Activated CD8-positive, alpha-beta memory T cell treated with anti-CD3 and anti-CD28 coated beads, Interleukin-2, amount 50 U/mL, for 4 hours (primary cell): ENCODE measurements at places on chromosomes 16 and 17.

DNA sequence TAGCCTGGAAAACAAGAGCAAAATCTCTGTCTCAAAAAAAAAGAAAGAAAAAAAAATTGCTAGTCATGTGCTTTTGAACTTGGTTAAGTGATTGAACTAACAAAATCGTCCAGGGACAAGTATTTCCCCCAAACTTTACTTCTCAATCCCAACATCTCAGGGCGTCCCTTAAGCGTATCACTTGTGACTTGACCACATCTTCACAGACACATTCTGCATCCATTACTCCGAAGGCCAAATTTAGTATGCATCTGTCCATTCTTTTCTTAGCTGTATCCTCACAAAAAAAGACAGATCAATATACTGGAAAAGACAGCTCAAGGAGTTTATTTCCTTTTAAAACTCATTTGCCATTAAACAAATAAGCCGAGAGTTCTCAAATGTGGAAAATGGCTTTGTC, 5.9 kb upstream of the JPT1 start:
- no peak for DNase-seq

DNA sequence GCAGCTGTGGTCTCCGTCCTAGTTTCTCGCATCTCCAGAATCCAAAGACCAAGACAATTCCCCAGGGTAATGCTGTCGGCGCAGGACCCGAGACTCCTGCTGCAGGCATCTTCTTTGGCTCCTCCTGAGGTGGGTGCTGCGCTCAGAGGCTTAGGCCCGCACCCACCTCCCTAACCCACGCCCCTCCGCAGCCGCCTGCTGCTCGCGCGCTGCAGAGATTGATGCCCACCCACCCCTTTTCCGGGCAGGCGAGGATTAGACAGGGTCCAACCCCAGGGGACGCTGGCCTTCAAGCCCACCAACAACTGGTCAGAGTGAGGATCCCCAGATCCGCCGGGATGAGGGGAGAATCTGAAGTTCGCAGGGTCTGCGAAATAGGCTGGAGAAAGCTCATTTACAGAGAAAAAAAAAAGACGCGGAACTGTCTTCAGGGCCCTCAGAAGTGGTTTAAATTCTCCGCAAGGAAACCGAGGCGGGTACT, 27.9 kb downstream of the SLFN11 start:
- no peak for DNase-seq

- no peak for DNase-seq
Measured at GRCh38 chr16:64375391-64375980, 746.4 kb downstream of the CDH11 start.

- no peak for DNase-seq
Measured at GRCh38 chr17:73841431-73842060, 197.3 kb upstream of the SDK2 start.

- DNase-seq = no peak
Measured at GRCh38 chr17:30869005-30869404, 37.0 kb downstream of the TEFM start.

GRCh38 chr17:16676676-16677268, 13.3 kb upstream of the CCDC144A start:
- DNase-seq = no peak

- no peak for DNase-seq
Measured at GRCh38 chr17:44024853-44025252, 10.1 kb upstream of the TMEM101 start.

DNA sequence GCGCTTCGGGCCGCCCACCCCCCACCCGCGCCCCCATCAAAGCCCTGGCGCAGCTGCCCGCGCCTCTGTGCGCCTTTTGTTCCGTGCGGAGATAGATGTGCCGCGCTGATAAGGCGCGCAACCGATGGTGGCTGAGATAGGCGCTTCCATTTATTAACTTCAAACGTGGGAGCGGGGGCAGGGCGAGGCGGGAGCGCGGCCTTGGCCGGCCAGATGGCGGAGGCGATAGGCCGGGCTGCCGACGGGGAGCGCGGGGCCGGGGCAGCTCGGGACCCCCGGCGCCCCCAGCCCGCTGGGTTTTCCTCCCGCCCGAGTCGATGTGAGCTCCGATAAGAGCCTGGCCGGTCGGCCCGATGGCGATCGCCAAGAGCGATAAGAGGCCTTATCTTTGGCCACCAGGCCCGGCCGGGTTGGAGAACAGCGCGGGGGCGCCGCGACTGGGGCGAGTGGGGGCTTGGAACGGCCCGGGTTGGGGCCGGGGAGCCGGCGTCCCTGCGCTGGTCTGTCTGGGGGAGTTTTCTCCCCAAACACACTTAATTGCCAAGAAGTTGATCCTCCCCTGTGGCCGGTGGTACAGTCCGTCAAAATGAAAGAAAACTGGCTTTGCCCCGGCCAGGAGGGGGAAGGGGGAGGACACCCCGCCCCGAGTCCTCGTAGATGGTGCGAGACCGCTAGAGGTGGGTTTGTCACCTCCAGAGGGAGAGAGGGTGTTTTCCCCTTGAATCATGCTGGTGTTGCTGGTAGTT, 2.7 kb downstream of the ZFPM1 start:
- DNase-seq = peak; percentile 76

DNA sequence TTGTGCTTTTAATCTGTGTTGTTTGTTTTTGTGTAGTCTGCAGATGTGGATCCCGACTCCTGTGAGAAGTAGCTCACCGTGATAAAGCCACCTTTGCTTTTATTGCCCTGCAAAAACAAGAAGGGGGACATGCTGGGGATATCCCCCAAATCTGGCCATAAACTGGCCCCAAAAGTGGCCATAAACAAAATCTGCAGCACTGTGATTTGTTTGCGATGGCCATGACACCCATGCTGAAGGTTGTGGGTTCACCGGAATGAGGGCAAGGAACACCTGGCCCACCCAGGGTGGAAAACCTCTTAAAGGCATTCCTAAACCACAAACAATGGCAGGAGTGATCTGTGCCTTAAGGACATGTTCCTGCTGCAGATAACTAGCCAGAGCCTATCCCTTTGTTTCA, 15.1 kb downstream of the AHSP start:
- DNase-seq = no peak

GRCh38 chr17:28878981-28879380, 18.6 kb downstream of the FLOT2 start:
- DNase-seq = no peak

GRCh38 chr16:1045310-1045992, 27.1 kb upstream of the SSTR5 start:
- DNase-seq = no peak

DNA sequence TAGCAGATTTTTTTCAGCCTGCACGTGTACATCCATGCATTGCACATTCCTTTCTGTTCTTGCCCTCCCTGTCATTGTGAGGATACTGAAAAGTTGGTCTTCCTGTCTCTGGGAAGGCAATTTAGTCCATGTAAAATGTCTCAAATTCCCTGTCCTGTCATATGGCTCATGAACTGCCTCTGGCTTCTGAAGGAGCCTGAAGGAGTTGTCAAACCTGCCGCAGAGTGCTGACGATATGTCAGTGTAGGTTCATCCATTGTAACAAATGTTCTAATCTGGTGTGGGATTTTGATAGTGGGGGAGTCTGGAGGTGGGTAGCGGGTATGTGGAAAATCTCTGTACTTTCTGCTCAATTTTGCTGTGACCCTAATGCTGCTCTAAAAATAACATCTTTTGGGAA, 59.6 kb downstream of the YPEL2 start:
- no peak for DNase-seq

DNA sequence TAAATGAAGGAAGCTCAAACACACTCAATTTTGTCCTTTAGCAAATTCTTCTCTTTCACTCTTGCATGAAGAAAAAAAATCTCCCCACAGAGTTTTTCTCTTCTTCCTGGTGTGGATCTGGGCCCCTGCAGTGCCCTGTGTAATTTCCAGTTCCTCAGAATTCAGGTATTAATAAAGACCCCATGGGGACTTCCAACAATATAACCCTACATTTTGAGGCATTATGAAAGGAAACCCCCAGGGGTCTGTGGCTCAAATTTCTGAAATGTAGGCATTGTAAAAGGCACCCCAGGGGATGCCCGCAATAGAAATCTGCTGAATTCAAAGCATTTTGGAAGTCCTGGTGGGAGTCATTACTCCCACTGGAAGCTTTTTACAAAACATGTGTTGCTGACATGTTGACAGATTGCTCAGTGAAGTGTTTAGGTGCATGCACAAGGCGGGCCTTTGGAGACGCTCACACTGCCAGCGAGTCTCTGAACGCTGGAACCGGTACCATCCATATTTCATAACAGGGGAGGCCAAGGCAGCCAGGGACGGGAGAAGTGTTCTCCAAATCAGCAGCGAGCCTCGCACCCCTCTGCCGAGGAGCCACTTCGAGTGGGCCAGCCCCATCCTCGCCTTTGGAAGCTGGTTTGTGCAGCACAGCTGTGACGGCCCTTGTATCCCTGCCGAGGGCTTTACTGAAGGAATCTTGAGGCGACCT, 154.0 kb downstream of the ZNF423 start:
- no peak for DNase-seq

- peak; percentile 47 for DNase-seq
Measured at GRCh38 chr17:75832164-75832651, 12.0 kb downstream of the UNC13D start.

DNA sequence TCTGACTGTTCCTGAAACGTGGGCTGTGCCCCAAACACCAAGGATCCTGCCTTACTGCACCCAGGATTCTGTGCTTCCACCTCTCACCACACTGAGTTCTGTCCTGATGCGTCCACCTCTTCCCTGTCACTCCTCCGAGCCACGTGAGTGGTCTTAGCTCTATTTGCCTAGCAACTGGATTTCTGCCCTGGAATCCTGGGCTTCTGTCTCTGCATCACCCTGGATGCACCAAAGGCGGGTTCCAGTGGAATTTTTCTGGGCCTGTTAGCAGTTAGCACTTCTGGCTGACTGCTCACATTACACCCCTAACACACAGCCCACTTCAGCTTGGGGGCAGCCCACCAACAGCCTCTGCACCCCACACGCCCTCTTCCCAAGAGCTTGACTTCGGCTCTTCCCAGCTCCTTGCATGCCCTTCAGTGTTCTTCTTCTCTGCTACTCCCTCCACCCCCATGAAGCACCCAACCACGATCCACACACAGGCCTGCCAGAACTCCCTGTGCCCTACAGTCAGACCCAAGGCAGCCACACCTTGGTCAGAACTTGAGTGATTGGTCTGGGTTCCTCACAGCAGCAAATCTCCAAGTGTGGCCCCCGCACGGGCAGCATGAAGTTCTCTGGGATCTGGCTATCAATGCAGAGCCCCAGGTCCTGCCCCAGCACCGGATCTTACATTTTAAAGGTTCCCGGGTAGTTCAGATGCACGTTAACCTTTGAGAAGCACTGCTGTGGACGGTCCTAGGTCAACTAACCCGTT, 129.8 kb upstream of the RCVRN start:
- DNase-seq = no peak

- DNase-seq = peak; percentile 42
Measured at GRCh38 chr17:4944554-4945175, 3.7 kb downstream of the PFN1 start.

DNA sequence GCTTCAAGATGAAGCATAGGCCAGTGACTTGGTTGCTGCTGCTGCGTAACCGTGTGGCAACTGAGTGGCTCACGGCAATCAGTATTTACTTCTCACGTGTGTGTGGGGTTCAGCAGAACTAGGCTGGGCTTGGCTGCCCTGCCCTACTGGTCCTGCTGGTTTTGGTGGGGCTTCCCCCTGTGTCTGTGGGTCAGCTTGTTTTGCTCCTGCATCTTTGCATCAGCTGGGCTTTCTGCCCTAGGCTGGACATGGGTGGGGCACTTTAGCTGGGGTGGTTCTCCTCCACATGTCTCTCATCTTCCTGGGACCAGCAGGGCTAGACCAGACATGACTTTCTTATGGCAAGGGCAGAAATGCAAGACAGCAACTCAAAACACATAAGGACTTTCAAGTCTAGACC, 550.5 kb downstream of the MAF start:
- DNase-seq = no peak

DNA sequence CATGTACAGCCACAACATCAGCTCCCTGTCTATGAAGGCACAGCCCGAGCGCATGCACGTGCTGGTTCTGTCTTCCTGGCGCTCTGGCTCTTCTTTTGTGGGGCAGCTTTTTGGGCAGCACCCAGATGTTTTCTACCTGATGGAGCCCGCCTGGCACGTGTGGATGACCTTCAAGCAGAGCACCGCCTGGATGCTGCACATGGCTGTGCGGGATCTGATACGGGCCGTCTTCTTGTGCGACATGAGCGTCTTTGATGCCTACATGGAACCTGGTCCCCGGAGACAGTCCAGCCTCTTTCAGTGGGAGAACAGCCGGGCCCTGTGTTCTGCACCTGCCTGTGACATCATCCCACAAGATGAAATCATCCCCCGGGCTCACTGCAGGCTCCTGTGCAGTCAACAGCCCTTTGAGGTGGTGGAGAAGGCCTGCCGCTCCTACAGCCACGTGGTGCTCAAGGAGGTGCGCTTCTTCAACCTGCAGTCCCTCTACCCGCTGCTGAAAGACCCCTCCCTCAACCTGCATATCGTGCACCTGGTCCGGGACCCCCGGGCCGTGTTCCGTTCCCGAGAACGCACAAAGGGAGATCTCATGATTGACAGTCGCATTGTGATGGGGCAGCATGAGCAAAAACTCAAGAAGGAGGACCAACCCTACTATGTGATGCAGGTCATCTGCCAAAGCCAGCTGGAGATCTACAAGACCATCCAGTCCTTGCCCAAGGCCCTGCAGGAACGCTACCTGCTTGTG, 10.7 kb downstream of the CHST4 start:
- DNase-seq = no peak

- no peak for DNase-seq
Measured at GRCh38 chr16:53932975-53933374, 229.0 kb downstream of the FTO start.

DNA sequence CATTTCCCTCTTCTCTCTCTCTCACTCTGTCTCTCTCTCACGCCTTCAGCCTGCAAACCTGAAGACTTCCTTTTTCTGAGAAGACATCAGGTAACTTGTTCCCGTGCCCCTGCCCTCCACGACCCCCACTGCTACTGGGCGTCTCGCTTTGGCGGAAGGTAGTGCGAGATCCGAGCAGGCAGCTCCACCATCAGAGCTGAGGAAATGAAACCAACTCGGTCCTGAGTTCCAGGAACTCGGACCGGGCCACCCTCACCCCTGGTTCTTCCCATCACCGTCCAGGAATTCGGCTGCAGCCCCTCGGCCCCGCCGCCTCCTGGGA, 585 bp downstream of the MLKL start:
- DNase-seq = peak; percentile 25

- no peak for DNase-seq
Measured at GRCh38 chr17:41782142-41782541, 4.4 kb downstream of the JUP start.

DNA sequence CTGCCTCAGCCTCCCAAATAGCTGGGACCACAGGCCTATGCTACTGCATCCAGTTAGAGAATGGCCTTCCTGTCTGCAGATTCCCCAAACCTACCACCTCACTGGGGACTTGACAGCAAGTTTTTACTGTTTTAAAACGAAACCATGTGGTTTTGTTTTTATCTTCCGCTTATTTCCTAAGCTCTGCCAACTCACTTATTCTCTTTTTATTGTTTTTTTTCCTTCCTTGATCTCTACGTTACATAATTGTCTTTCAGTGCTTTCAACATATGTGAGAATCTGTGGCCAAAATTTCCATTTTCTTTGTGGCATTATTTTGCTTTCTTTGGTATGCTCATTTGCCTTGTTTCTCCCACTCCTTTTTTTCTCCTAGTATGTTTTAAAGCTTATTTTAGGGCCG, 14.6 kb upstream of the SLC38A7 start:
- DNase-seq = no peak
